ENCODE measurements at places on chromosomes 3 and 15.

- no peak for DNase-seq
Observed at GRCh38 chr3:56911363-56911762, 109.6 kb upstream of the ARHGEF3 start.

GRCh38 chr3:161649900-161650484 lies 153.4 kb downstream of the OTOL1 start:
- no peak for DNase-seq

DNA sequence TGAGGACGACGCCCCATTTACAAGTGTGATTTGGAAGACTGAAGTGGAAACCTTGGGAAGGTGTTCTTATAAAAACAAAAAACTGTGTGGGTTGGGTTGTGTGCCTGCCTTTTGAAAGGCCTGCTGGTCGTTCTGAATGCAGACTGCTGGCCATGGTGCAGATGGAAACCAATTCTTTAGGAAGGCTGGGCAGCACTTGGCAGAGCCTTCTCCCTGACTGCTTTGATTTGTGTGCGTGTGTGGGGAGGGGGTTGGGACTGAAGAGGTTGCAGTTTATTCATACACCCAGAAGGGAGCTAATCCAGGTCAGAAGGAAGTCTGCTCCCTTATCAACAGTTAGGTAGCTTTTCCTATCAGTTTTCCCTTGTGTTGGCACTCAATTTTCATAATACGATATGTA lies 288.7 kb downstream of the SOX2 start:
- DNase-seq: no peak

- DNase-seq: no peak
Observed at GRCh38 chr15:33448961-33449606, 138.3 kb downstream of the RYR3 start.

DNA sequence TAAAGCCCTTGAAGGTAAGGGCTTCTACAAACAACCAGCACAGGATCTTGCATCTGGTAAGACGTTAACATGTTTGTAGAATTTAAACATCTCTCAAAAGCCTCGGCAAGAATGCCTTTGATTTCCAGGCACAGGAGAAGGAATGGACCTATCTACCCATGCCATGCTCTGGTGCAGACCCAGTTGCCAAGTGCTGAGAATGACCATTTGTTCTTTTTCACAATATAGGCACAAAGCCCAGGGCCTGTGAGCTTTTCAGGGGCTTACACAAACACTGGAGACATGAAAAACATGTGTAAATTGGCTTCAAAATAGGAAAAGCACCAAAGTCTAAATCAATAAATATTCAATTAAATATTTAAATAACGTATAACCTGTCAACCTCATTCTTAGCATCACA lies 266.9 kb upstream of the TTC14 start:
- no peak for DNase-seq

DNA sequence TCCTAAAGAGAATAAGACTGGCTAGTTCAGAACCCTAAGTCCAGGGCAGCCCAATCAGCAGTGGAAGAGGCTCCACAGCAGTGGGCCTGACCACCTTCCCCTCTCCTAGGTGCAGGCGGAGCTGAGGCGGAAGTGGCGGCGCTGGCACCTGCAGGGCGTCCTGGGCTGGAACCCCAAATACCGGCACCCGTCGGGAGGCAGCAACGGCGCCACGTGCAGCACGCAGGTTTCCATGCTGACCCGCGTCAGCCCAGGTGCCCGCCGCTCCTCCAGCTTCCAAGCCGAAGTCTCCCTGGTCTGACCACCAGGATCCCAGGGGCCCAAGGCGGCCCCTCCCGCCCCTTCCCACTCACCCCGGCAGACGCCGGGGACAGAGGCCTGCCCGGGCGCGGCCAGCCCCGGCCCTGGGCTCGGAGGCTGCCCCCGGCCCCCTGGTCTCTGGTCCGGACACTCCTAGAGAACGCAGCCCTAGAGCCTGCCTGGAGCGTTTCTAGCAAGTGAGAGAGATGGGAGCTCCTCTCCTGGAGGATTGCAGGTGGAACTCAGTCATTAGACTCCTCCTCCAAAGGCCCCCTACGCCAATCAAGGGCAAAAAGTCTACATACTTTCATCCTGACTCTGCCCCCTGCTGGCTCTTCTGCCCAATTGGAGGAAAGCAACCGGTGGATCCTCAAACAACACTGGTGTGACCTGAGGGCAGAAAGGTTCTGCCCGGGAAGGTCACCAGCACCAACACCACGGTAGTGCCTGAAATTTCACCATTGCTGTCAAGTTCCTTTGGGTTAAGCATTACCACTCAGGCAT lies 33.7 kb downstream of the VIPR1 start:
- DNase-seq: peak; percentile 33

DNA sequence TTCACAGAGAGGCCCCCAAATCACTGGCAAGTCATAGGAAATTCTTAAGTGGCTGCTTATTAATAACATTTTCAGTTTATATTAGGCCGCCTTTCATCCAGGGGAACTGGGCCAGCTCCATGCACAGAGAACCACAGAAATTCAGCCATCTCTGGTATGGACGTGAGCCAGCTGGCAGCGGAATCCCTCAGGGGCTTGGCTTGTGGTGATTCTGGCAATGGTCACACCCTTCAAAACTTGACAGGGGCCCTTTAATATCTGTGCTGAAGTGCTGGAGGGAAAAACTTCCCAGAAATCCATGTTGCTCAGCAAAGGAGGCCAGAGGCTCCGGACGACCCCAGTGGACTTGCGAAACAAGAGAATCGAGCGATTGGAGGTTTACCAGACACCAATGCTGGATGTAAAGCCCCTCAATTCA lies 11.3 kb downstream of the PRICKLE2 start:
- no peak for DNase-seq

- DNase-seq: no peak
Observed at GRCh38 chr15:82980981-82981380, 5.0 kb upstream of the RAMAC start.

- no peak for DNase-seq
Observed at GRCh38 chr15:58522391-58522790, 90.6 kb downstream of the LIPC start.

- no peak for DNase-seq
Observed at GRCh38 chr15:28111543-28111942, 12.4 kb upstream of the OCA2 start.

DNA sequence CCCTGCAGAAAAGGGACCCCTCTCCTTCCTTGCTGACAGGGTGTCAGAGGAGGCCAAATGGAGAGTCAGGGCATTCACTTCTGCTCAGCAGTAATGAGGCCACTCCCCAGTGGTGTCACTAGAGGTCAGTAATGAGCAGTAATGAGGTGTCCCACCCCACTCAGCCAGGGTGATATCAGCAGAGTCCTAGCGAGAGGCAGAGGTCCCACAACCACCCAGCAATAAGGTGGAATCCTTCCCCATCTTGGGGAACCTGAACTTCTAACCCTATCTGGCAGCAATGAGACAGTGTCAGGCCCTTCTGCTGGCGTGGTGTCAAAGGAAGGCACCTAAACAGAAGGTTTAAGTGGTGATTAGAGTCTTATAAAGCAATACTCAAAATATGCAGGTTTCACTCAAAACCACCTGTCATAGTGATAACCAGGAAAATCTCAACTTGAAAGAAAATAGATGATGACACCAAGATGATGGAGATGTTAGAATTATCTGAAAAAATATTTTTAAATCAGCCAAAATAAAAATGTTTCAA lies 12.9 kb downstream of the OCA2 start:
- DNase-seq: peak; percentile 37

- DNase-seq: no peak
Observed at GRCh38 chr15:77800305-77800704, 167.6 kb upstream of the LINGO1 start.

DNA sequence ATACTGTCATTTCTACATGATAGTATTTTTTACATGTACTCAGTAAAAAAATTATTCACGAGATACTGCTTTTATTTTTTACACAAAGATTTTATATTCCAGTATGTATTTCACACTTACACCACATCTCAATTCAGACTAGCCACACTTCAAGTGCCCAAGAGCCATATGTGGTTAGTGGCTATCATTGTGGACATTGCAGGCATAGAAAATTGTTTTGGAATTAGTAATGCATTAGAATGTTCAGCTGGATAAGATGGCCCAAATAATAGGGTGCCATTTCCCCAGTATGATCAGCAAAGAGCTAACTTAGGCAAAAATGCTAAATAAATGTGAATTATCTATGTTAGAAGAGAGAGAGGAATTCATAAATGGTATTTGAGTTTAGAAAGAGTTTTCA lies 203.8 kb upstream of the MCTP2 start:
- DNase-seq: no peak

DNA sequence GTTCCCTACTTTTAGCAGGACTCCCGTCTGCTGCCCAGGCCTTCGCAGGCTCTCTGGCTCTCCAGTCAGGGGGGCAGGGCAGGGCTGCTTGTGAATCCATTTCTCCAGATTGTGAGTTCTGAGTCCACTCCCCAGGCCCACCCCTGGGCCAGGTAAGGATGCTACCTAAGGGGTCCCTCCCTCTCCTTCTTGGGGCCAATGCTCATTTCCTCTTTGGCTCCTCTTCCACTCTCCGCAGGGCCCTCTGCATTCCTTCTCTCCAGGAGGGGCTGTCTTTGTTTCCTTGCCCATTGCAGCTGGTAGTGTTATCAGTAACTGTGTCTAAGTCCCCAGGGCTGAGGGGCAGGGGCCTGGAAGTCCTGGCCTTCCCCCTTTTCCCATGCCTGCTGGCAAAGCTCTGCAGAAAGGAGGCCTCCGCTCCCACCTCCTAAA lies 13.0 kb upstream of the CACNA2D2 start:
- DNase-seq: no peak

DNA sequence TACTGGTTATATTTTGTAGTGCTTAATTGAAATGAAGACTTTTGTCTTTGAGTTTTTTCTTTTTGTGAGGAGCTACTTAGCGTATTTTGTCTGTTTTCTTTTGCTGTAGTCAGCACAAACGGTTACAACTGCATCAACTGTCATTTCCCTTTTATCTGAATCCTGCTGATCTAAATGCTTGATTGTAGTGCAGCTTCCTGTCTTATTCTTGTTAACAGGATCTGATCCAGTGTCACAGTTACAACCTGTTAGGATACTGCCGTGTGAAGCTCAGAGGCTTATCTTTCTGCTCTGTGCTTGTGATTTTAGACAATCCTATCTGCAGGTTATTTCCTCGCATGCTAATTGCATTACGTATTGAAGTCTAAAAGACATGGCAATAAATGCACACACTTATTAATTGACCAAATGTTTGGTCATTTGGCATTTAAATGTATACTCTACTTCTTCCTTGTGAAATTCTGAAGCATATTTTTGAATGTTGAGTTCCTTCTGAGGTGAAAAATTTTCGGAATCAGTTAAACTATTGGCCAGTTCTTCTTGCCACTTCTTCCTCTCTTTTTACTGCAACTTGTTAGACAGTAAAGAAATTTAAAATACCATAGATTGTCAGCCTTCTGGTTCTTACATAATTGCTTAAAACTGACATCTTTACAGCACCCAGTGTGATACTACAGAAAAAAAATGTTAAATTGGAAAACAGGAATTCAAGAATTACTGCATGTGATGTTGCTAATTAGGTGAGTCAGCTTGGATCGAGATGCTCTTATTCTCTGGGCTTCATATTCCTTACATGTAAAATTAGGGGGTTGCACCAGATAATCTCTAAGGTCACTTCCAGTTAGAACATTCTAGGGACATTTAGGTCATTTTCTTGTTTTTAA lies 168.2 kb downstream of the MBNL1 start:
- no peak for DNase-seq

DNA sequence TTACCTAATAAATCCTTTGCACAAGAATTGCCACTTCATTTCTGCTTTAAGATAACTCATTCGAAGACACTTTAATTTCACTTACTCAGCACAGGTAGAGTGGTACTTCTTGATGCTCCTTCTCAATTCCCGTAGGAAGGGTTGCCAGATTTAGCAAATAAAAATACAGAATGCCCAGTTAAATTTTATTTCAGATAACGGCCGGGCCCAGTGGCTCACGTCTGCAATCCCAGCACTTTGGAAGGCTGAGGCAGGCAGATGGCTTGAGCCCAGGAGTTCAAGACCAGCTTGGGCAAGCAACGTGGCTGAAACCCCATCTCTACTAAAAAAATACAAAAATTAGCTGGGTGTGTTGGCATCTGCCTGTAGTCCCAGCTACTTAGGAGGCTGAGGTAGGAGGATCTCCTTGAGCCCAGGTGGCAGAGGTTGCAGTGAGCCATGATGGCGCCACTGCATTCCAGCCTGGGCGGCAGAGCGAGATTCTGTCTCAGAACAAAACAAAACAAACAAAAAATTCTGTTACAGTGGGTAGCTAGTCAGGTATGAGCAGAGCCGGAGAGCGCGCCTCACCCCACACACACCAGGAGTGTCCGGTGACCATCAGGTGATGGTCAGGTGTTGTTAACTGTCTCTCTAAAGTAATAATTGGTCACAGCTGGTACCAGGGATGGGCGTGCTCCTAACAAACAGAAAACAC lies 92.8 kb downstream of the DNAH12 start:
- no peak for DNase-seq

- DNase-seq: no peak
Observed at GRCh38 chr3:159605101-159605500, 383.5 kb upstream of the IL12A start.

DNA sequence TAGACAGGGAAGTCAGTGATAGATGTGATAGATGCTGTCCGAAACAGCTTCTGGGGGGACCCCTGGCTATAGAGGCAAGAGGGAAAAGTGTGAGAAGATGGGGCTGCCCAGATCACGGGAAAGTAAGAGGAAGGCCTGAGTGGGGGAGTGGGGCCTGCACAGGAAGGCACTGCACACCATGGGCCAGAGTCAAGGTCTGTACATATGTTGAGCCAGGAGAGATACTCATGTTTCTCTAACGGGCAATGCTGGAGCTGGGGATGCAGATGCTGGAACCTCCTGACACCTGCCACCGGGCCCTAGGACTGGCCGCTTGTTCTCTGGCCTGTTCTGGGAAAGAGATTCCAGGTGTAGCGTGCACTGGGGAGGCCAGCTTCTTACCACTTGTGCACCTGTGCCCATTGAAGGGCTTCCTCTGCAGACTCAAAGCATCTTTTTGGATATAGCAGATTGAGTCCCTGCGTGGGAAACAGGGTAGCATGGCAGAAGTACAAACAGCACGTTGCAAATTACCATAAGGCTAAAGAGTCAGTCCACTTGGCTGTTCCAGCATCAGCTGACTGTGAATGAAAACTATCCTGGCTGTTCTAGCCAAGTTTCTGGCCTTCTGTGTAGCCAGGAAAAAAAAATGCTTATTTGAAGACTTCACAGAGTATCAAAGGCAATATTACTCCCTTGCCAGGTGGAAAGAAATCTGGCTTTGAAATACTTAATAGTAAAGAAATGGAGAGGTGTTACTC lies 77.1 kb upstream of the GSK3B start:
- no peak for DNase-seq

- no peak for DNase-seq
Observed at GRCh38 chr15:39657181-39657580, 76.3 kb downstream of the THBS1 start.

DNA sequence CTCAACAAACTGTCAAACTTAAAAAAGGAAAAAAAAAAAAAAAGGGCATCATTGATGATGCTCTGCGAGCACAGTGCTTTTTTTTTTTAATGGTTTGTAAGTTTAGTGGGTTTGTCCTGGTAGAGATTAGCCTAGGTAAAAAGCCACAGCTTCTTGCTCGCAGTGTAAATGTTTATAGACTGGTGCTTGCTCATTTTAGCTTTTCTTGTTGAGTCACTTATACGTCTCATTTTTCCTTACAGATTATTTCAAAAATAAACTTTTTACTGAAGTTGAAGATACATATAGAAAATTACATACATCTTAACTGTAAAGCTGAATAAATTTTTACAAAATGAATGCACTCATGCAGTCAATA lies 16.5 kb upstream of the TRA2B start:
- no peak for DNase-seq

- DNase-seq: no peak
Observed at GRCh38 chr3:58254144-58254543, 16.6 kb downstream of the ABHD6 start.
